GM12892 (cell line): ENCODE measurements at places on chromosomes 5 and 9.

- no peak for DNase-seq
These were observed 63.8 kb upstream of the ORM1 start for GRCh38 chr9:114258866-114259797.

DNA sequence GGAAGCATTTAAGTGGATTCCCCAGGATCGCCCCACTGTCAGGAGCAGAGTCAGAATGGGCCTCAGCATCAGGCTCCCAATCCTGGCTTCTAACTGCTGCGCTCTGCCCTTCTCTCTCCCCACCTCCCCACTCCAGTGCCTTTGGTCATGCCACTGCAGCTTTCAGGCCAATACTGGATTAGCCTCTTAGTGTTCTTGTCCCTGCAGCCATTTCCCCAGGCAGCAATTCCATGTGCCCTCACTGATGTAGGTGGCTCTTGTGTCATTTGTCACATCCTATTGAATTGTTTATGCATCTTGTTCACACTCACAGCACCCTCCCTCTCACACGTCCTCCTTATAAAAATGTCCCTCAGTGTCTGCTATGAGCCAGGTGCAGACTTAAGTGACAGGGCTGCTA, 544.2 kb upstream of the DAP start:
- no peak for DNase-seq

- DNase-seq, result no peak
These were observed 344.8 kb downstream of the CSNK1G3 start for GRCh38 chr5:123856766-123857165.

DNA sequence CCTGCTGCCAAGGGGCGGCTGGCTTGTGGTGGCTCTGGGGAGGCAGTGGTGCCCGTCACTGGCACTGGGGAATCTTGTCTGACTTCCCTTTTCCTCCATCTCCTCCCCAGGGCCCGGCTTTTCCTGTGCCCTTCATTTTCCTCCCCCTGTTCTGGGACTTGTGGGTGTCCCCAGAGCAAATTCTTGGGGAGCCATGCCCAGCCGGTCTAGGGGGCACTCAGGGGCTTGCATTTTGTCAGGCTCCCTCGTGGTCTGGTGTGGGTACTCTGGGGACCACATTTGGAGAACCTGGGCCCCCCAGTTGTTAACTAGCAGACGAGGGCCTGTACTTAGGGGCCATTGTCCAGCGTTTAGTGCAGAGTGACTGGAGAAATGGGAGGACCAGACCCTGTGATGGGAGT, 105.2 kb upstream of the IER5L start:
- DNase-seq, result no peak

DNA sequence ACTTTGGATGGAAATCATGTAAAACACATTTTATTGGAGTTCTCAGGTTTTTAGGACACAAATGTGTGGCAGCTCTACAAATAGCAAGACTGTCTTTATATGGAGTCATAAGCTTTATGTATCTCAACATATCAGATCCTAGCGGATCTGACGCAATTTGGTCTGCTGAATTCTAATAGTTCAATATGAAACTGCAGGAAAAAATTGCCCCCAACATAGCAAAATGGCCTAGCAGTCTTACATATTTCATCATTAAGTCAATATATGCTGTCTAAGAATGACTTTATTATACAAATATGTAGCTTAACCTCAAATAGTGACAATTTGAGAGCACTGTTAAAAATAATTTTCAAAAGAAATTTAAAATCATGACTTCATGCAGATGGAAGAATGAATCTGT, 244.3 kb downstream of the TAF11L14 start:
- no peak for DNase-seq

DNA sequence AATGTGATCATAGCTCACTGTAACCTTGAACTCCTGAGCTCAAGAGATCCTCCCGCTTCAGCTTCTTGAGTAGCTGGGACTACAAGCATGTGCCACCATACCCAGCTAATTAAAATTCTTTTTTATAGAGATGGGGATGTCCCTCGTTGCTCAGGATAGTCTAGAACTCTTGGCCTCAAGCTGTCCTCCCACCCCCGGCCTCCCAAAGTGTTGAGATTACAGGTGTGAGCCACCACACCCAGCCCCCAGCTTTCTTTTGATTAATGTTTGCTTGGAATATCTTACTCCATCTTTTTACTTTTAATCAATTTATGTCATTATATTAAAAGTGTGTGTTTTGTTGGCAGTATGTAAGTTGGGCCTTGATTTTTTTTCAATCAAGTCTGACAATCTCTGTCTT, 59.4 kb upstream of the EXOC3 start:
- DNase-seq, result no peak

DNA sequence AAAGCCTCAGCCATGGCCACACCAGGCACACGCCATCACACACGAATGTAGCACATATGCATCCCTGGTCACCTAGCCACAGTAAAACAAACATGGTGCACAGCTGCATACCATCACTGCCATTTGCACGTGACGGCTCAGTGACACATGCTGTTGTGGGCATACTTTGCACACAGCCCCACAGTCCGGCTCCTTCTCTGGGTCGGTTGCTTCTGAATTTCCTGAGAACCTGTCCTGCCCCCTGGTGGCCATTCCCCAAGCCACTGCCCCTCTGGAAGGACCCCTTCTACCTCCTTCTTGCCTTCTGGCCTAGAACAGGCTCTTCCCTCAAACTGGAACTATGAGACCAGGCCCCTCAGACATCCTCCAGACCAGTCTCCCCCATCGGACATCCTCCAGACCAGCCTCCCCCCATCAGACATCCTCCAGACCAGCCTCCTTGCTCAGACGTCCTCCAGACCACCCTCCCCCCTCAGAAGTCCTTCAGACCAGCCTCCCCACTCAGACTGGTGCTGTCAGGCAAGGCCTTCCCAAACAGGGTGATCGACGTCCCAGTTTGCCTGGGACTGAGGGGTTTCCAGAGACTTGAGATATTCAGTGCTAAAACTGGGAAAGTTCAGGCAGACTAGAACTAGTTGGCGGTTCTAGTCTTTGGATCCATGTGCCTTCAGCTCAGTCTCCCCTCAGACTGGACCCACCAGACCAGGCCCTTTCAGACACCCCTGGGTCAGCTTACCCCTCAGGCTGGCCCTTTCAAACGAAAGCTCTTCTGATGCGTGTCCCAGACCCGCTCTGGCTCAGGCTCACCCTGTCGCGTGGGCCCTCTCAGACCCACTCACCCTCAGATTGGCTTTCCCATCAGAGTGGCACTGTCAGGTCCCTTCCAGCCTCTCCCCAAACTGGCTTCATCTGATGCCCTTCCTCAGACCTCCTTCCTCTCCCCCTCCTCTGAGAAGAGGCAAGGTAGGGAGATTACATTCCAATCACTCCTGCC, 24.3 kb upstream of the ENHO start:
- no peak for DNase-seq

- DNase-seq, result no peak
These were observed 42.0 kb upstream of the ALDH1B1 start for GRCh38 chr9:38350529-38350928.

DNA sequence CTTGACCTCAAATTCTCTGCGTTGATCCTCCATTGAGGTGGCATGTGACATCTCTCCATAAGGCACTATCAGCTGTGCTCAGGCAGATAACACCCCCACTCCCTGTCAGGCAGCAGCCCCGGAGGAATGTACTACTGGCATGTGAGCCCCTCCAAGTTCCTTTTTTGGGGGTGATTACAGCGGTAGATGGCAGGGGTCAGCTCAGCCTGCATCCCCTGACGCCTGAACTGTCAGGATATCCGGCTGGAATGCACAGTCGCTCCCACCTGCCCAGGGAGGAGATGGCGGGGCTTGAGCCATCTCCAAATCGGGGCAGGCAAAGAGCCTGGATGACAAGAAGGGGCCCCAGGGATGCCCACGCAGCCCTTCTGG, 40.8 kb downstream of the FAM78A start:
- DNase-seq, result no peak
